ENCODE measurements at places on chromosomes 5 and 9.

GRCh38 chr9:97176206-97176605 lies 131.3 kb upstream of the CCDC180 start:
- no peak for DNase-seq

- DNase-seq, result no peak
Observed at GRCh38 chr9:115810166-115810565, 343.4 kb upstream of the PAPPA start.

GRCh38 chr9:134494905-134495304 lies 146.7 kb upstream of the COL5A1 start:
- DNase-seq, result no peak

DNA sequence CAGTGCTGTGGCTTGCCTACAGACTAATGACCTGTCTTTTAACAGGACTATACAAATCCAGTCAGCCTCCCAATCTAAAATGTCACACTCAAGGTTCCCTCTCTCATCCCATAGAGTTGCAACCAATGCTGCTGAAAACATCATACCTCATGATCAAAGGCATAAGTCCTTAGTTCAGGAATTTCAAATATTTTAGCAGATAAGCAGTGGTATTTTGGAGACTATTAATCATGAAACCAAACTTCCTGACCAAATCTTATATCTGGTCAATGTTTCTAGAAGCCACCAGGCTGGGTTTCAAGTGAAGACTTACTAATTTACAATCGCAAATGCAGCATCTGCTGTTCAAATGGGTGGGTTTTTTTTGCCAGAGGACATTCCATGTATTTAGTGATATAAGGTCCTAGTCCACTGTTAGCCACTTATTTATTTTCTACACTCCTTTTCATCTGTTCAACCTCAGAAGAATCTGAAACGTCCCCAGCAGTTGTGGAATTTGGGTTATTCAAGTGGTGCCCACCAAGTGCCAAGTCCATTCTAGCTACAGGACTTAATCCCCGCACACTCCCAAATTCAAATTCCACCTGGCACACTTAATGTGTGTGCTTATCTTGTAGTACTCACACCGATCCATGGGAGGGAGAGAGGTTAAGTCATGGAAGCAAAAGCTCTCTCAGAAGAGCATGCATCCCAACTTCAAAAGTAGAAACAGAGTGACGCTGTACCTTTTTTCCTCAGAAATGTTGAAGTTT lies 5.8 kb downstream of the TAS2R1 start:
- peak; percentile 52 for DNase-seq

- no peak for DNase-seq
Observed at GRCh38 chr5:35819668-35820067, 37.0 kb upstream of the IL7R start.

- DNase-seq, result no peak
Observed at GRCh38 chr9:137685035-137685740, 66.4 kb downstream of the EHMT1 start.

DNA sequence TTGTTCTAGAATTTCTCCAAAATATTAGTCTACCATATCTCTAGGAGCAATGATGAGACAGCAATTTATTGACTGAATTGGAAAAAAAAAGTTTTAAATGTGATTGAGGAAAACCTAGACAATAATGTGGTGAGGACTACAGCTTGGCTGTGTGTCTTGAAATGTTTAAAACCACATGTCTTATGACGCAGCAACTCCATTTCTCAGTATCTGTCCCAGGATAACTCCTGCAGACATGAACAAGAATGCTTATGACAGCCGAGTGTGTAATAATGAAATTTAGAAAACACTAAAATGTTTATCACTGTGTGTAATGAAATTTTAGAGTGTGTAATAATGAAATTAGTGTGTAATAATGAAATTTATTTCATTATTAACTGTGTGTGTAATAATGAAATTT lies 254.1 kb upstream of the DAPK1 start:
- DNase-seq, result peak; percentile 71

DNA sequence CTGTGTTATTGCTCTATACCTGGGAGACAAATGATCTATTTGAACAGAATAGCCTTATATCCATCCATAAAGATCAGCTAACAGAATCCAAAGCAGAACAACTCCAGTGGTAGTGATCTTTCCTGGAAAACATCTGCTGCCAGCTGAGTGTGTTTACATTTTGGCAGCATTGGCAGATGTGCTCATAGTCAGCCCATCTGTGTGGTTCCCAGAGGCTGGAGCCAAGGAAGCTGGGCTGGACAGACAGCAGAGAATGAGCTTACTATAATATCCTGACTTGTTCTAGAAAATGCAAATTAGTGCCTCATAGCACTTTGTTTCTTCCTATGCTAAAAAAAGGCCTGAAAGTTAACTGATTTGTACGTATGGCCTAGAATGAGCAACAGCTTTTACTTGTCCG lies 99.7 kb downstream of the ST8SIA4 start:
- DNase-seq, result peak; percentile 4

DNA sequence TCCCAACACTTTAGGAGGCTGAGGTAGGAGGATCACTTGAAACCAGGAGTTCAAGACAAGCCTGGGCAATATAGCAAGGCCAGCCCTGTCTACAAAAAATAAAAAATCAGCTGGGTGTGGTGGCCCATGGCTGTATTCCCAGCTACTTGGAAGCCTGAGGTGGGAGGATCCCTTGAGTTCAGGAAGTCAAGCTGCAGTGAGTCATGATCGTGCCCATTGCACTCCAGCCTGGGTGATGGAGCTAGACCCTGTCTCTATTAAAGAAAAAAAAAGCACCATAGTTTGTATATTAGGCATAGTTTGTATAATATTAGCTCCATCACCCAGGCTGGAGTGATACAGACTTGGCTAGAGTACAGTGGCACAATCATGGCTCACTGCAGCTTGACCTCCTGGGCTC lies 9.6 kb upstream of the NME5 start:
- peak; percentile 65 for DNase-seq

DNA sequence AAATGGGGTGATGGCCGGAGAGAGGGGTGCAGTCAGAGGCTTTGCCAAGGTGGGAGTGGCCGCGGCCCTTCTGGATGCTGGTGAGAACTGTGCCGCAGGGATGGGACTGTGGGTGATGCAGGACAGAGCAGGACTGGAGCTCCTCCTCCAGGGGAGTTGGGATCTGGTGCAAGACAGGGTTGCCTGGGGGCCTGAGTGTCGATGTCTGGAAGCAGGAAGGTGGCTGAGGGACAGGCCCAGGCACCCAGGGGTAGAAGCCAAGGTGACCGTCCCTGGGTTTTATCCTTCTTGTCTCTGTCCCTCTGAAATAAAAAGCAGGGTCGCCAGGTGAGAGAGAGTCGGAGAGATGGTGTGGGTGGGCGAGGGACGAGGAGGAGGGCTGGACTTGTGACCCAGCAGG lies 89.1 kb upstream of the IER5L start:
- DNase-seq, result no peak

GRCh38 chr5:57844410-57844809 lies 361.8 kb upstream of the ACTBL2 start:
- DNase-seq, result no peak

DNA sequence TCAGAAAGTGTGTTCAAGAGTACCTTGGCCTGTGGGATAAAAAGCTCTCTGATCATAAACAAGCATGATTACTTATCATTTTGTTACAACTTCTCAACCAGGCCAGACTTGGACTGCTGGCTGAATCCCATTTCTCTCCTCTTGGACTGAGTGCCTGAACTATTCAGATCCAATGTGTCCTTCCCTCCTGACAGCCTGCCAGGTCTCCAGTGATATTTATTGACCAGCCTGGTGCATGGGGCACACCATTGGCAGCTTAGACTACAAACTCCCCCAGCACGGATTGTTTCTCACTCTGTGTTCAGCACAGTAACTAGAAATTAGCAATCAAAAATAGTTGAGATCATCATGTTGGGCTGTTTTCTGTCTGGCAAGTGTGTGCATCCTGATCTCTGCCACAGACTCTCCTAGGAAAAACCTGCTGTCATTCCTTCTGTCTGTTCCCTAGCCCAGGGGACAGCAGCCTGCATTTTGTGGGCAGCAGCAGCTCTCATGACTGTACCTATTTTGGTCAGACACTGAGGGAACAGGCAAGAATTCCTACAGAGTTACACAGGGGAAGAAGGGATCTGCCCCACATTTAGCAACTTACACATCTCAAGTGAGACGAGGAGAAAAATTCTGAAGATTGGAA lies 348.1 kb downstream of the ADAMTS6 start:
- DNase-seq, result no peak

- peak; percentile 6 for DNase-seq
Observed at GRCh38 chr5:118354797-118355196, 633.5 kb downstream of the DTWD2 start.

- DNase-seq, result no peak
Observed at GRCh38 chr9:35180801-35181200, 19.0 kb downstream of the UNC13B start.

GRCh38 chr5:58794875-58795274 lies 212.0 kb downstream of the RAB3C start:
- no peak for DNase-seq

DNA sequence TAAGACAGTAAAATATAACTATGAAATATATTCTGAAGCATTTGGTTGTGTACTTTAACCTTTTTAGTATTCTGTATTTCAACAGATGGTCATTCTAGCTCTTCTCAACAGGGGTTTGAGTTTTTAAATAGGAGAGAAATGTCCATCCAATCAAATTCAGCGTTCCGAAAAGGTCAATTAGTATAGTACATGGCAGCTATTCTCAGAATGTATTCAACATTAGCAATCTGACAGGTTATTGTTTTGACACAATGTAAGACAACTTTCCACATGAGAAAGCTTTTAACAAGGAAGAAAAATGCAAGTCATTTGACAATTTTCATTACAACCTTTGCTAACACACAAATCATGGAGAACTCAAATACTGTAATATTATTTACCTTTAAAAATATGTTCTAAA lies 996.3 kb upstream of the CDH10 start:
- DNase-seq, result no peak

DNA sequence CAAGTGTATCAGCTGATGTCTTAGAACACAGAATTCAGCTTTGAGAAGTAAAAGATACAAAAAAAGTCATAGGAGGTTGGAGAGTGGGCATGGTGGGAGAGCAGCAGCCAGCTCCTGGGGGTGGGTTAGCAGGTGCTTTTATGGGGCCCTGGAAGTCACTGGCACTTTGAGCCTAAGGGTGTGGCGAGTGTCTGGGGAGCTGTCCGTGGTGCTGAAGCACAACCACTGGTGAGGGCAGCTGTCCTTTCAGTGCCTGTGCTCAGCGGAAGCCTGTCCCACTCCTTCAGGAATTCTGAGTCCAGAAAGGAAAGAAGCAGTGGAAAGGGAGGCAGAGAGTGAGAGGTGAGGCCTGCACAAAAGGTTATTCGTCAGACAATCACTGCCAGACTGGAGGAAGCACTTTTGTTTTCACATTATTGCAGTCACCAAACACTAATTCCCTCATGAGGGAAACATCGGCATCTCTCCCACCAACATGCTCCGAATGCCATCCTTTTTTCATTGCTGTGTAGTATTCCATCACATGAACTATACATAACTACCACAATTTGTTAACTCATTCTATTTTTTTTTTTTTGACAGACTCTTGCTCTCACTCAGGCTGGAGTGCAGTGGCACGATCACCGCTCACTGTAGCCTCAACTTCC lies 59.4 kb upstream of the RAPGEF1 start:
- peak; percentile 36 for DNase-seq

GRCh38 chr9:7171396-7172153 lies 413.8 kb downstream of the KDM4C start:
- DNase-seq, result no peak

DNA sequence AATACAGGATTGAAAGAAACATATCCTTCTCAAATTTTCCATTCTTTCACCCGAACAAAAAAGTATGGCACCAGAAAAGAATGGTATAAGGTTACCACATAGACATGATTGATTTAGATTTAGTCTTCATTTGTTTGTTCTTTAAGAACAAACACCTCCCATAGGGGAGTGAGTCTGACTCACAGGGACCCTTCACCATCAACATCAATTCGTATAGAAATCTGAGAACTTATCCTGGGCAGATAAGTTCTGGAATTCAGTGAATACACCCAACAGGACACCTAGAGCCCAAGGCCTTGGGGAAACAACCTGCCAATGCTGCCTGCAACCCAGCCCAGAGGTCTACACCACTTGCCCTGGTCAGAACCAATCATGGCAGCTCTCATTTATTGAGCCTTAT lies 46.2 kb downstream of the LHFPL2 start:
- no peak for DNase-seq

DNA sequence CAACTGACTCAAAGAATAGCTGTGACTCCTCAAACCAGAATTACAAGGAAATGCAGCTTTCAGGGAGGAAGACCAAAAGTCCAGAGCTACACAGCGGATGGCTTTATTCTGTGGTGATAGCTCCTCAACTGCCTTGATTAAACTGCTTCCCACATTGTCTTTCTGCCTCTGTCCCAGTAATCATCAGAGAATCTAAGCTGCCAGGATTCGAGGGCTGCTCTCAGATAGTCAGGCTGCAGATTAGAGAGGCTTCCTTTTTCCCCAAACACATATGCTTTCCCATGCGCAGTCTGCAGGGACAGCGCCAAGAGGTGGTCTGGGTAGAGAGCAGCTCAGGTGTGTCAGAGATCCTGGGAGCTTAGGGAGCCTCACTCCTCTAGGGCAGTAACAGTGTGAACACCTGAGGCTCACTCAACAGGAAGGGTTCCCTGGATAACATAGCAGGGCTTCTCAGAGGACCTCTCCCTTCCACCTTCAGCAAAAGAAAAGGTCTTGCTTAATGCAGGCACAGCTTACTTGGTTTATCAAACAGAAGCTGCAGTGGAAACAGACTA lies 439.9 kb upstream of the TLE4 start:
- DNase-seq, result no peak

GRCh38 chr5:34042321-34042720 lies 692 bp downstream of the C1QTNF3 start:
- no peak for DNase-seq

- no peak for DNase-seq
Observed at GRCh38 chr9:7980691-7981289, 181.2 kb upstream of the DMAC1 start.

DNA sequence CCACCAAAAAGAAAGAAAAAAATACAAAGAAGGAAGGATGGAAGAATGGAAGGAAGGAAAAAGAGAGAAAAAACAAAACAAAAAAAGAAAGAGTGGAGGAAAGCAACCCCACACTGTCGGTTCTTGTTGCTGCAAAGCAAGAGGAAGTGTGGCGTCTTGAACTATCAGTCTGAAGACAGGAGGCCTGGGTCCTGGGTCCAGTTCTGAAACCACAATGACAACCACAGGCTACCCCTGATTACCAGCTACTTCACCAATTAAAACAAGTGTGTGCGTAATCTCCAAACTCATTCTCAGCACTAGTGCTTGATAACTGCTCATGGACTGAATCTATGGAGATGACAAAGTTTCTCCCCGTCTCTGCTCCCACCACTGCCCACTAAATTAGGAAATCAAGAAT lies 93.7 kb downstream of the RASEF start:
- no peak for DNase-seq

DNA sequence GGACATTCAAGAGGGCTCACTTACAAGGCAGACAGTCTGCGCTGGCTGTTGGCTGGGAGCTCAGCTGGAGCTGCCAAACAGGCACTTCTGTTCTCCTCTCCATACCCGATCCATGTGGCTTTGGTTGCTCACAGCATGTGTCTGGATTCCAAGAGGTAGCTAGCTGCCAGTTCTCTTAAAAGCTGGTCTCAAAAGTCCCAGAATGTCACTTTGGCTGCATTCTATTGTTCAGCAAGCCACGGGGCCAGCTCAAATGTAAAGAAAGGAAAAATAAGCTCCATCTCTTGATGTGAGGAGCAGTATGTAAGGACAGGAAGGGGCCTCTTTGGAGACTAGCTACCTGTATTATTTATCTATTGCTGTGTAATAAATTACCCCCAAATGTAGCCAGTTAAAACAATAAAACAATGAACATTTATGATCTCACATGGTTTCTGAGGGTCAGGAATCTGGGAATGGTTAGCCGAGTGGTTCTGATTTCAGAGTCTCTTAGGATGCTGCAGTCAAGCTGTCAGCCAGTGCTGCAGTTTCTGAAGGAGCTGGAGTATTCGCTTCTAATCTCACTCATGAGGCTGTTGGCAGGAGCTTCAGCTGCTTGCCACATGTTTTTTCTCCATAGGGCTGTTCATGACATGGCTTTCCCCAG lies 112.7 kb upstream of the CLINT1 start:
- DNase-seq, result peak; percentile 45

Measured in fibroblast of upper back skin (primary cell).